ENCODE measurements at places on chromosomes 5 and 9.

DNA sequence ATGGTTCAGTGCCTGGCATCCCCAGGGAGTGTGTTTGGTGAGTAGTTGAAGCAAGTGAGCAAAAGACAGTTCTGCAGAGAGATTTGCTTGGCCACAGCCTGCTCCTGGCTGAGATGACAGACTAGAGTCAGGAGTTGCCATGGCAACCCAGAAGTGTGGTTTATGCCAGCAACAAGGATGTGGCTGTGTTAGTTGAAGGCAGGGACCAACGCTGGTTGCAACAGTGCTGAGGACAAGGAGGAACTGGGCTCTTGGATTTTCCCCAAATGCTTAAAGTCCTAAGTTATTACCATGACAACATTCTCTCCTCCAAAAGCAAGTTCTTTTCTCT lies 2.7 kb downstream of the NXNL2 start:
- DNase-seq: peak; percentile 55

DNA sequence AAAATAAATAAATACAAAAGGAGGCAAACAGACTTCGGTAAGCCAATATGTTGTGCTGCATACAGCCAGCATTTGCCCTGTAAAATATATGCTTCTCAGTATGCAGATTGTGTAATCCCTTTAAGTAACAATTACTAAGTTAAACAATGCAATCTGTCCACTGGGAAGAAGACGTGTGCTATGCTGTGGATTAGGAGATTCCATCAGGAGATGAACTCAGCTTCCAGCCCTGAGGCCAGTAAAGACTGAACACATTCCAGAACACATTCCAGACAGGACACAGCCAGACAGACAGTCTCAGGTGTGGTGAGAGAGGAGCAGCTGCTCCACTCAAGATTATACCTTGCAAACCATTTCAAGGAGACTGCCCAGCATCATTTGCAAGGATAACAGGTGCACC lies 97.8 kb downstream of the MPDZ start:
- DNase-seq: no peak

- DNase-seq: no peak
These were observed 5.9 kb upstream of the RHOBTB3 start for GRCh38 chr5:95725071-95725820.

GRCh38 chr5:11261241-11261640 lies 500.2 kb upstream of the DAP start:
- no peak for DNase-seq

DNA sequence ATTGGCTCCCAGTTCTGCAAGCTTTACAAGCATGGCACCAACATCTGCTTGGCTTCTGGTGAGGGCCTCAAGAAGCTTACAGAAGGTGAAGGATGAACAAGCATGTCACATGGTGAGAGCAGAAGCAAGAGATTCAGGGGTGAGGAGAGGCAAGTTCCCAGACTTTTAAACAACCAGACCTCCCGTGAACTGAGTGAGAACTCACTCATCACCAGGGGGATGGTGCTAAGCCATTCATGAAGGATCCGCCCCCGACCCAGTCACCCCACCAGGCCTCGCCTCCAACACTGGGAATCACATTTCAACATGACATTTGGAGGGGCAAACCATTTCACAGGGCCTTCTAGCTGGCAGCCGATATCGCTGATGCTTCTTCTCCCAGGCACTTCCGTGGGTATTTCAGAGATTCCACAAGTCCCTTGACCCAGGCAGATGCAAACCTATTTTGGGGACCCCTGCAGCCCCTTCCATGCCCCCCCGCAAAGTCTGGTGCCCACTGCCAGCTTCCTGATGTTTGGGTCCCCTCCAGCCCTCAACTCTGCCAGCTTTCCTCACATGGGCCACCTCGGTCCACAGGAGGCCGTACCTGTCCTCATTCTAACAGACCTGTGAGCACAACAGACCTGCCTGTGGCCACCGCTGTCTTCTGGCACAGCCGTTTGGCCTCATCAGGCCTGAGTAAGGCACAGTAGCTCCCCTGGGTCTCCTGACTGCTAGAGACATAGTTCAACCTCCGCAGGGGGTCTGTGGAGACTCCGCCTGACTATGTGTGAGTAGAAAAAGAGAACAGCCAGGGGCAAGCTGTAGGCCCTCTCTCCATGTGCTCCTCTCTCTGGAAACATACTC lies 60.7 kb upstream of the ANGPTL2 start:
- no peak for DNase-seq

GRCh38 chr9:80937645-80938044 lies 751.7 kb downstream of the TLE1 start:
- no peak for DNase-seq

DNA sequence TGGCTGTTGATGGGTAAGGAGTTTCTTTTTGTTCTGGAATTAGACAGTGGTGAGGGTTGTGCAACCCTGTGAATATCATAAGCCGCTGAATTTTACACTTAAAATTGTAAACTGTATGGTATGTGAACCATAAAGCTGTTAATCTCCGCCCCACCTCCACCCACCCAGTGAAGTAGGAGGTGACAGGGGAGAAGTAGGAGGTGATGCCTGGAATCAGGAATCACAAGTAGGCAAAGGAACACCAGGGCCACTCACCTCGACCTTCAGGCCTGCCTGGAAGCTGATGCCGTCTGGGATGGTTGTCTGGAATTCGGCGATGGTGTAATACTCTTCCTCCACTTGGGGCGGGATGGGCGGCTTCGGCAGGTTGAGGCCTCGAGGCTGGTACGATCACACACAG lies 62.3 kb upstream of the UBTD2 start:
- DNase-seq: no peak

DNA sequence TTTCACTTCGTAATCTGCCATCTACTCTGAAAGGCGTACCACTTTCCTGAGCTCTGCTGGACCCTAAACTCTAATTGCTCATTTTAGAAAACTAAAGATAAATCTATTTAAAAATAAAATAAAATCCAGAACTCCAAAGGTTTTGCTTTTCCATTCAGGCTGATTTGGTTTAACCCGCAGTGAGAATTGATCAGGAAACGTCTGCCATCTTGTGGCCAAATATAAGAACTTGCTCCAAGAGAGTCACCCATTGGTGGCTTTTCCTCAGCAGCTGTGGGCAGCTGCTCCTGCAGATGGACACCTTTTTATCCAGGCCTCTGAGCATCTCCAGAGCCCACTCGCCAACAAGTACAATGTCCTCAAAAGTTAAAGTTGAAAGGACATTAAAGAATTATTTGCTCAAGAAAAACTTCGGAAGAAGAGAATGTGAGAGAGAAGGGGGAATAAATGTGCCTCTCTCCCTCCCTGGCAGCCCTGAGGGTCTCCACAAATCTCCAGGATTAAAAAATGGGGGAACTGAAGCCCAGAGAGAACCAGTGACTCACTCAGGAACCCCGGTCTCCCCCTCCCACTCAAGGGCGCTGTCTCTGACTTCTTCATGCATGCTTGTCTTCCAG lies 4.1 kb downstream of the SAXO1 start:
- DNase-seq: no peak

All from CD4-positive, alpha-beta T cell treated with Interferon alpha-2 for 1 hour (primary cell).